ENCODE measurements at places on chromosomes 3 and 15.

DNA sequence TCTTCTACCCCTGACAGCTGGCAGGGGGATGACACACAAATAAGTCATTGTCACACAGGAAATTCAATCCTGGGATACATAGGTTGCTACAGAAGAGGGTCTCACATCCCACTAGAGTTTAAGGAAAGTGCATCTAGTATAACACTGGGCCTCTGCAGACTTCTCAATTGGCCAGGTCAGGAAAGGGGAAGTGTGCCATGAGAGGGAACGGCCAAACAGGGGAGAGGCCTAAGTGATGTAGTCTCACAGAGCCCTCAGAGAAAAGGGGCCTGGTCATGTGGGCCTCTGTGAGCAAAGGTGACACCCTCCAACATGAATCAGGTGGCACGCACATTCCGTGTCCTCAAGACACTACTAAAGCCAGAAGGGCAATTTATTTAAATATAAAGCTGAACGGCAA lies 11.2 kb downstream of the ZXDC start:
- no peak for DNase-seq

DNA sequence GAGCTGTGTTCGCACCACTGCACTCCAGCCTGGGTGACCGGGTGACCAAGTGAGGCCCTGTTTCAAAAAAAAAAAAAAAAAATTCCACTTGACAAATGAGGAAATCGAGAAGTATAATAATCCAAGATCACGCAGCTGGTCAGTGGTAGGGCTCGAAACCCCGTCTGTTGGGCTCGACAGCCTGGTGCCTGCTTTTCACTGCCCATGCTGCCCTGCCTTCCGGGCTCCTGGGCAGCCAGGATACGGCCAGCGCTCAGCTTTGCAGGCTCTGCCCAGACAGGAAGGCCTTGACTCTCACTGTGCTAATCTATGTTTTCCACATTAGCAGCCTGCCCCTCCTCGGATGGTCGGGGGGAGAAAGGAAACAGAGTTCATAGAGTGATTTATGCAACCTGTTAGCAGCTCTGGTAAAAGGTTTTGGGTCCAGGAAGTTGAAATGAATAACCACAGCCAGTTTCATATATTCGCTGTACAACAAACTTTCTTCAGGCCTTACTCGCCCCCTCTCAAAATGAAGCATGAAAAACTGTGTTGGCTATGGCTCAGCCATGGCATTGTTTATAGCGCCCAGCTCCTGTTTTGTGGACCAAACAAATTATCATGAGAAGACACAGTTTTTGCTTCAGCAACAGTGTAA lies 108.8 kb downstream of the XXYLT1 start:
- DNase-seq: no peak

GRCh38 chr15:89328398-89329254 lies 6.0 kb downstream of the POLG start:
- DNase-seq: no peak

- DNase-seq: no peak
These were observed 799.2 kb downstream of the NR2F2 start for GRCh38 chr15:97129674-97130073.

GRCh38 chr15:39530480-39531342 lies 50.2 kb upstream of the THBS1 start:
- no peak for DNase-seq

GRCh38 chr3:155032918-155033317 lies 47.2 kb upstream of the MME start:
- DNase-seq: no peak

- DNase-seq: no peak
These were observed 6.0 kb downstream of the CHCHD4 start for GRCh38 chr3:14118400-14119381.

GRCh38 chr15:61226361-61227256 lies 2.5 kb downstream of the RORA start:
- no peak for DNase-seq

- no peak for DNase-seq
These were observed 149.1 kb upstream of the HACD2 start for GRCh38 chr3:123733805-123734526.

DNA sequence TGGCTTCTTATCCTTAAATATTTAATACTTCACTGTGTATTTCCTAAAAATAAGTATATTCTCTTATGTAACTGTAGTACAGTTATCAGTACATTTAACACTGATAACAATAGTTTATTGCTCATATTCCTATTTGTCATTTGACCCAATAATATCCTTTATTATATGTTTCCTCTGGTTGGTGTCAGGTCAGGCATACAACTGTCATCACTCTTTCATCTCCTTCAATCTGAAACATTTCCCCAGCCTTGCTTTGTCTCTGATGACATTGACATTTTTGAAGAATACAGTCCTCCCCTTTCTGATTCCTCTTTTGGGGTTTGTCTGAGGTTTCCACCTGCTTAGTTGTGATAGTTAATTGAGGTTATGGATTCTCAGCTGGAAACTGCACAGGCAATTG lies 27.8 kb downstream of the PLEKHO2 start:
- no peak for DNase-seq

- no peak for DNase-seq
These were observed 7.5 kb downstream of the IDH3A start for GRCh38 chr15:78156653-78157052.

DNA sequence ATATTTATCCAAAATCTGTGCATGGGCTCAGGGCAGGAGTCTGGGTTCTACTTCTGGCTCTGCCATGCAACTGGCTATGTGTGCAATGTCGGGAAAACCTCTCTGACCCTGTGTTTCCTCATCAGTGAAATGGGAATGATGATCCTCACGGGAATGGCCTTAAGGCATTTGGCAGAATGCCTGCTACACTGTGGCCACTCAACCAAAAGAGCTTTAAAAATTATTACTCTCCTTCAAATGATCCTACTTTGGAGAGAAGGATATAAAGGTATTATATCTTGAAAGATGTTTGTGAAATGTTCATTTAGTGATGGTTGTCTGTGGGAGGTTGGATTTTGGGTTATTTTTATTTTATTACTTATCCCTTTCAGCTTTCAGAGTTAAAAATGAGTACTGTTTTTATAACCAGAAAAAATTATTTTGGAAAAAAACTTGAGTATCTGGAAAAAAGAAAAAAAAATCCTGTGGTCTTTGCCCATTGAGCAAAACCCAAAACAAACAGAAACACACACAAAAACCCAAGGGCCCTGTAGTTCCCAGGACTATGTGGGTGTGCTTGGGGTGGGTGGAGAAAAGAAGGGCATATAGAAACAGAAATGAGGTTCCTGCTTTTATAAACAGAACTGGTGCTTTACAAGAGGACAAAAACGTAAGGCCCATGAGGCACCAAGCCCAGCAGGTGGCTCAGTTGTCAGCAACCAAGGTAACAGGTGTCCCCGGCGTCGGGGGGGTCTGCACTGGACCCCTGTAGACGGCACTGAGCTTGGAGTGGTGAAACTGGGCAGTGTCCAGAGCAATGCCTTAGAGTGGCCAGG lies 22.0 kb downstream of the RGMA start:
- DNase-seq: no peak
